PC-9 (cell line): ENCODE measurements at places on chromosomes 1 and 21.

GRCh38 chr1:216462066-216462775 is 39.0 kb upstream of the USH2A start:
- no peaks in the 10 kb centered on the region for H3K27me3 ChIP-seq
- H3K36me3 ChIP-seq: no peaks in the 10 kb centered on the region
- no peak overlapping the region for H3K4me3 ChIP-seq
- H3K4me1 ChIP-seq: peaks cover 9% of the 10 kb centered on the region; the same call in 1 of the 2 replicates

GRCh38 chr1:246169019-246169418 is 338.1 kb downstream of the SMYD3 start:
- no peak for DNase-seq
- no peaks in the 10 kb centered on the region for H3K27me3 ChIP-seq
- no peak overlapping the region for H3K4me3 ChIP-seq
- no peaks in the 10 kb centered on the region for H3K4me1 ChIP-seq
- no peaks in the 10 kb centered on the region for H3K36me3 ChIP-seq

DNA sequence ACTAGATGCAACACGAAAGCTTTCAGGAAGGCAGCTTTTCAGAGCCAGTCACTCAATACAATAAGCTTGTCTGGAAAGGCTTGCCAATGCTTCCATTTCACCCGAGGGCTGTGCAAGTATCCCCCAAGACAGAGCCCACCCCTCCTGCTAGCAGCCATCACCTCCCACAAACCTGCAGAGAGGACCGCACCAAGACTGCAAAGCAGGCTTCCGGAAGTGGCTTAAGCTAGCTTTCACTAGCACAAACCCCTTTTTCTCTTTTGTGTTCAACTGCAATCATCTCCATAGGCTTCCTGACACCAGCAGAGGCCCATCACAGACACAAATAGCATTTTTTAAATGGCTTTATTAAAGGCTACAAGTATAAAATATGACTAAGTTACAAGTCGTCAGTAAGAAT is 31.5 kb downstream of the C1orf198 start:
- H3K27me3 ChIP-seq: no peaks in the 10 kb centered on the region
- no peak for DNase-seq
- H3K36me3 ChIP-seq: no peaks in the 10 kb centered on the region
- H3K27ac ChIP-seq: no peak overlapping the region
- no peak overlapping the region for H3K4me3 ChIP-seq

- no peaks in the 10 kb centered on the region for H3K27me3 ChIP-seq
- H3K27ac ChIP-seq: peak overlapping the region; percentile 42
- H3K36me3 ChIP-seq: no peaks in the 10 kb centered on the region
Measured at GRCh38 chr1:43711049-43711448, 3.7 kb downstream of the ST3GAL3 start.

DNA sequence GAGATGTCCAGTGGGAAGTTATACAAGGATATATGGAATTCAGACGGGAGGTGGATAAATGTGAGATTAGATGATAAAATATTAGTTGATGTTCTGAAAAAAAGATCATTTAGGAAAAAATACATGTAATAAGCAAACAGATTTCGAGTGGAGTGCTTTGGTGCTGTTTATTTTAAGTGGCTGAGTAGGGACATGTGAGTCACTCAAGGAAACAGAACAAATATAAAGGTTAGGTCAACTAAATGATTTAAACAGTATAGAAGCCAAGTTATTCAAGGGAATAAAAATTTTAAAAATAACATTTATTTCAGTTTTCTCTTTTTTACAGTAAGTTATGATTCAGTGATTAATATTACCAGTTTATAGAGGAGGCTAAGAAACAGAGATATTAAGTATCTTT is 1046.7 kb upstream of the B3GALT2 start:
- H3K4me3 ChIP-seq: no peak overlapping the region
- DNase-seq: no peak
- no peaks in the 10 kb centered on the region for H3K36me3 ChIP-seq
- H3K4me1 ChIP-seq: peaks cover 7% of the 10 kb centered on the region; the same call in 1 of the 2 replicates
- no peaks in the 10 kb centered on the region for H3K27me3 ChIP-seq

DNA sequence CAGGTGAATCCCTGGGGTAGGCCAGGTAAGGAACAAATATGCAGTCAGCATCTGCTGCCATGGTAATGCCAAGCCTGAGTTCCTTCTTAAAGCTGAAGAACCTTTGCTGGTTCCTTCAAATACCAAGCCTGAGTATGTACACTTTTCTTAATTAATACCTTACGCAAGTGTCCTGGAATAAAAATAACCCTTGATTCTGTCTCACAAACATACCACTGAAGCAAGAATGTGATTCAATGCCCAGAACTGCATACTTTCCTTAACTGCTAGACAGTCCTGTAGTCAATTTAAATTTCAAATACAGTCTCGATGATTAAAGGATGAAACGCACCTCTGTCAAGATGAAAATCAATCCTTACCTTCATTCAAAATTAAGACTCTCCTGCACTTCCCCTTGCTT is 634.0 kb upstream of the CHRM3 start:
- no peaks in the 10 kb centered on the region for H3K36me3 ChIP-seq
- H3K4me1 ChIP-seq: no peaks in the 10 kb centered on the region
- no peaks in the 10 kb centered on the region for H3K27me3 ChIP-seq
- no peak for DNase-seq

DNA sequence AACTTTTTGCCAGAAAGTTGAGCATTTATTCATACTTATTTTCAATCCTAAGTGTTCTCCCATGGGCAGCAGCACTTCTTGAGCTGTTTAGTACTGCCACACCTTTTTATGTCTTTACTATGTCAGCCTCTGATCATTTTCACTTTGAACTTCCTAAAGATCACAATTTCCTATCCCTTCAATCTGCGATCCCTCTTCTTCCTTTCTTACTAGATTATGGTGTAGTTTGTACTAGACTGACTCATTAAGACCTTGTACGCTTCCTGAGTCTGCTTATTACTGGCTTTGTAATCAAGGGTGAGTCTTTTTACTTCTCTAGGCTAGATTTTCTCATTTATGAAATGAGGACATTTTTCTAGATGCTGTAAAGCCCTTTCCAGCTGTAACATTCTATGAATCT is 55.1 kb downstream of the LRIG2 start:
- H3K4me3 ChIP-seq: no peak overlapping the region
- H3K27me3 ChIP-seq: no peaks in the 10 kb centered on the region
- H3K4me1 ChIP-seq: no peaks in the 10 kb centered on the region
- no peak overlapping the region; the same call in 1 of the 2 replicates for H3K27ac ChIP-seq
- no peak for DNase-seq

GRCh38 chr1:48608882-48609281 is 136.9 kb upstream of the SPATA6 start:
- H3K4me3 ChIP-seq: no peak overlapping the region
- no peak for DNase-seq
- H3K27ac ChIP-seq: no peak overlapping the region
- no peaks in the 10 kb centered on the region for H3K36me3 ChIP-seq

- H3K27me3 ChIP-seq: no peaks in the 10 kb centered on the region
- no peaks in the 10 kb centered on the region; the same call in 1 of the 2 replicates for H3K4me1 ChIP-seq
- DNase-seq: no peak
- no peak overlapping the region for H3K27ac ChIP-seq
- H3K36me3 ChIP-seq: no peaks in the 10 kb centered on the region
- H3K4me3 ChIP-seq: no peak overlapping the region
Measured at GRCh38 chr1:78210175-78210574, 164.4 kb downstream of the GIPC2 start.

GRCh38 chr1:155856257-155856974 is 598 bp downstream of the GON4L start:
- no peak overlapping the region for H3K27ac ChIP-seq
- DNase-seq: no peak
- H3K36me3 ChIP-seq: peaks cover 23% of the 10 kb centered on the region; the same call in 1 of the 2 replicates
- H3K27me3 ChIP-seq: peaks cover 8% of the 10 kb centered on the region; the same call in 1 of the 2 replicates

GRCh38 chr1:208292908-208293307 is 48.7 kb upstream of the PLXNA2 start:
- H3K36me3 ChIP-seq: no peaks in the 10 kb centered on the region
- H3K27me3 ChIP-seq: peaks cover 91% of the 10 kb centered on the region
- H3K4me1 ChIP-seq: no peaks in the 10 kb centered on the region
- no peak for DNase-seq

DNA sequence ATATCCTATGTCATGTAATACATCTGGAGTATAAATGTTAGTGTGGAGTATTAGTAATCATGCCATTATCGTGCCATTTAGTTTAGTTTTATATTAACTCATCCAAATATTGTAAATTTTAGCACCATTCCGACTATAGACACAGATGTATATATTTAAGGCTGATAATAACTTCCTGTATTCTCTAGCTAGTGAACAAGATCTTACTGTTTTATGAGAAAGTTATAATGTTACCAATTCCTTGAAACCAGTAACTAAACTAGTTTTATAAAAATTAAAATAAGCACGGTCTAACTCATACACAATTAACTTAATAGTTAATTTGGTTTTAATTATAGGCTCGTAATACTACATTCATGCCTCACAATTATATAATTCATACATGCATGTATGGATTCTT is 808.6 kb downstream of the USP25 start:
- no peak overlapping the region for H3K4me3 ChIP-seq
- no peak for DNase-seq
- no peaks in the 10 kb centered on the region for H3K27me3 ChIP-seq
- H3K27ac ChIP-seq: no peak overlapping the region
- H3K36me3 ChIP-seq: no peaks in the 10 kb centered on the region
- no peaks in the 10 kb centered on the region for H3K4me1 ChIP-seq

DNA sequence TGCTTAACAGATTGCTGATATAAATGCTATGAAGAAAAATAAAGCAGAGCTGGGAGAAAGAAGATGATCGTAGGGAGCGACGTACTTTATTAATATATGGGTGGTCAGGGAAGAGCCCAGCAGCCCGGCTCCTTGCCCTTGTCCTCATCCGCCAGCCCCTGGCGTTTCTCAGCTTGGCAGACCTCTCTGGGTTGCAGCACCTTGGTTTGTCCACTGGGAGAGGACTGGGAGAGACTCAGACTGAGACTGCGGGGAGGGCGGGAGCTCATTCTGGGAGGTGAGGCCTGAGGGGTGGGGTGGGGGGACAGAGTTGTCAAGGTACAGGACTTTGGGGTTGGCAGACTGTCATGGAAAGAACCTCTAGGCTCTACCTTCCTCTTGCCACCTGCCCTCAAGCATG is 3.3 kb upstream of the S100A3 start:
- no peaks in the 10 kb centered on the region for H3K27me3 ChIP-seq
- no peaks in the 10 kb centered on the region for H3K36me3 ChIP-seq
- no peak for DNase-seq
- peaks cover 31% of the 10 kb centered on the region for H3K4me1 ChIP-seq
- no peak overlapping the region for H3K27ac ChIP-seq

DNA sequence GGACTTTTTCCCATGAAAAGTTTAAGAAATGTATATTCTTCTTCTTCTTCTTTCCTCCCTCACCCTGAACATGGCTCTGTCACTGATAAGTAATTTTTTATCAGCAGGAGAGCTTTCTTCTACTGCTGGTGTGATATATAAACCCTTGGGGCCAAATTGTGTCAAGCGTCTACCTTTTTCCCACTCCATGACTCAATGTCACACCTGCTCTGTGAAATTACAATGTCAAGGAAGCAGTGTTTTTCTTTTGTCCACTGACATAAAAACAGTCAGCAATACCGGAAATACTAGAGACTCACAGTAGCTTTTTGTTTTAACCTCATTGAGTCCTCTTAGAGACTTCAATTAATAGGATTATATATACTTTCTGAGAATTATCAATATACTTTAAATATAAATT is 416.2 kb upstream of the ADGRL4 start:
- DNase-seq: no peak
- H3K27me3 ChIP-seq: no peaks in the 10 kb centered on the region

DNA sequence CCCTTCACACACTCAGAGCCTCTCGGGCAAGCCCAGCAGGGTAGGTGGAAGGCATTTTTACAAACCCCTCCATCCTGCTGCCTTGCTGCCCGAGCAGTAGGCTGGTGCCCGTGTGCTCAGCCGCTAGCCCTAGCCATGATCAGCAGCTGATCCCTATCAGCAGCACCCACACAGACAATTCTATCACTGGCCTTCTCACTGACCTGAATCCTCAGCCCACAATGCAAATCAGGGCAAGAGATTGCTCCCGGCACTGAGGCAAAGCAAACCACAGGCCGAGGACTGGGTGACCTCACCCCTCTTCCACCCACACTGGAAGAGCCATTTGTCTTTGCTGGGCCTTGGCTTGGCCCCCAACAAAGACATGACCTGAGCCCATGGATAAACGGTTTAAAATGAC is 895 bp upstream of the PDZK1 start:
- no peaks in the 10 kb centered on the region for H3K27me3 ChIP-seq
- no peak overlapping the region for H3K4me3 ChIP-seq
- H3K4me1 ChIP-seq: peaks cover 39% of the 10 kb centered on the region
- no peaks in the 10 kb centered on the region for H3K36me3 ChIP-seq

DNA sequence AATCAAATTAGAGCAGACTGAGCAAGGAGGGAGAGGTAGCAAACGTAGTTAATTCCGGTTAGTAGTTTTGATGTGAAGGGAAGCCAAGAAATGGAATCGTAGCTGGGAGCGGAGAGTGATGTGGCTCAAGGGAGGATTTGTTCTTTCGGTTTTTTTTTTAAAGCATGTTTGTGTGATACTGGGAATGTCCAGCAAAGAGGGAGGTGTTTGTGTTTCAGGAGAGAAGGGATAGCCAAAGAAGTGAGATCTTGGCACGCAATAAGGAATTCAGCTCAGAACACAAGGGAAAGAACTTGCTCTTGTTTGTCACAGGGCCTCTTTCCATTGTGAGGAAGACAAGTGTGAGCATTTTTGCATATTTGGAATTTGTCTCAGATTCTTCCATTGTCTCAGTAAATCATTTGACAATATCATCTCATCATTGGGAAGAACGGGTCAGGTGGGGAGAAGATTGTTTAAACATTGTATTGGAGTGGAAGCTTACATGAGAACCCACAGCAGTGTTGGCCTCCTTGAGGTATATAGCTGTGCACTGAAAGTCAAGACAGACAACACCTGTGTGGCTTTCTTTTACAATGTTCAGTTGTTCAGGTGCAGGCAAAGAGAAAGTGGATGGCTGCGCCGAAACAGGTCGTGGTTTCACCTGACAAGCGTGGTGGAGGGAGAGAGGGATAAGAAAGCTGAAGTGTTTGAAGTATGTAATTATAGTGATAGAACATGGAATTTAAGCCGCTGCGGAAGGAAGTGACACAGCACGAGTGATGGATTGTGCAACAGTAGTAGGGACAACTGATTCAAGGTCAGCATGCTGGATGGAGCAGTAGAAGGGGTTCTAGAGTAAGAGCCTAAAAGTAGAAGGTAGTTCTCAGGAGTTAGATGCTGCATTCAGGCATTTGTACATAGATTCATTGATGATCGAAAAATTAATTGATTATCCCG is 25.4 kb downstream of the FMN2 start:
- DNase-seq: no peak
- peaks cover 37% of the 10 kb centered on the region; the same call in 1 of the 2 replicates for H3K27me3 ChIP-seq
- H3K4me1 ChIP-seq: no peaks in the 10 kb centered on the region
- no peaks in the 10 kb centered on the region for H3K36me3 ChIP-seq
- no peak overlapping the region for H3K4me3 ChIP-seq

DNA sequence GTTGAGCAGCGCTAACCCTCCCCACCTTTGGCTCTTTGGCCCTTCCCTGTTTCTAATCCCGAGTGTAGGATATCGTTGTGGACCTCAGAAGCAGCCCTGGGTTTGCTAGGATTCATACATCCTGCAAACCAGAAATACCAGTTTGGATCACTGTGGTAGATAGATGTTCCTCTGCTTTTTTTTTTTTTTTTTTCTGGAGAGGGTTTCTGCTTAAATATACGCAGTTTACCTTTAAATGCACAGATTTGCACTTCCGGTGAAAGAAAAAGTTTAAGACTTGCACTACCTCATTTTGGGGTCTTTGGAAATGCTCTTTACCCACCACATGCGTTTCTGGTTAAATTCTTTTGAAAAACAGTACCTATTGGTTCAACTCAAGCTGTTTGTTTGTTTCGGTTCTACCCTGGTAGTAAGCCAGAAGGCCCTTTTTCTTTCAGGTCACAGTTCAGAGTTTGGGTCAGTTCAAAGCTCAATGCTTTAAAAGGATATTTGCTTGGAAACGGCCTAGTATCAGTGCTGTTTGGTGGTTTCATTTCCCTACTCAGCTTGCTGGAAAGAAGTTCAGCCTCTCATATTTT is 908 bp downstream of the DDI2 start:
- H3K27ac ChIP-seq: peak overlapping the region; percentile 85
- peak; percentile 56 for DNase-seq
- H3K4me3 ChIP-seq: peak overlapping the region; percentile 91
- no peaks in the 10 kb centered on the region for H3K36me3 ChIP-seq
- no peaks in the 10 kb centered on the region for H3K27me3 ChIP-seq
